Glutamatergic neuron (in vitro differentiated cells): ENCODE measurements at places on chromosomes 2 and 18. TPM values are rescaled to one million over a fixed set of nuclear protein-coding genes. Genes with fewer than 3 reads are reported as not detected.

DNA sequence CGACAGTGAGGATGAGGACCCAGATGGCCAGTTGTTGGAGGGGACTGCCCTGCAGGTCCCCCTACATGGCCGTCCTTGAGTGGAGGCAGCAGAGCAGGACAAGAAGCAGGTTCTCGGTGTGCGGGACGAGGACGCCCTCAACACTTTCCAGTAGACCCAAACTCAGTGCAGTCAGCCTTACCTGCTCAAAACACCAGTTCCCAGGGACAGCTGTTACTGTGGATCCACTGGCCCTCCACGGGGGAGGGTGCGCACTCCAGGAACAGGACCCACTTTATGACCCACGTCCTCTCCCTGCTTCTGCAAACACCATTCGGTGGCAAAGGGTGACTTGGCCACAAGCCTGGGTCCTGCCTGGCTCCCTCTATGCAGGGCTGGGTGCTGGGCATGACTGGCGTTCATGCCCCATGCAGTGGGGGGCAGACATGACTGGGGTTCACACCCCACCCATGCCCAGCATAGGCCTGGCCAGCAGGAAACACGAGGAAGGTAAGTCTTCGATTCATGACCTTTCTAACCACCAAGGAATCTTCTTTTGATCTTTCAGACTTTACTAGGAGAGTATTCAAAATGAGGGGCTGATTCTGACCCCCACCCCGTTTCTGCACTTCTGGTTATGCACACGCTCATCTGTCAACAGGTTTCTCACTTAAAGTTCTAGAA lies 233.7 kb downstream of the HDAC4 start:
- no peak overlapping the region for H3K27ac ChIP-seq
- peak; percentile 9 for DNase-seq
- peaks cover 11% of the 10 kb centered on the region for H3K36me3 ChIP-seq
- peaks cover 7% of the 10 kb centered on the region for H3K4me1 ChIP-seq

DNA sequence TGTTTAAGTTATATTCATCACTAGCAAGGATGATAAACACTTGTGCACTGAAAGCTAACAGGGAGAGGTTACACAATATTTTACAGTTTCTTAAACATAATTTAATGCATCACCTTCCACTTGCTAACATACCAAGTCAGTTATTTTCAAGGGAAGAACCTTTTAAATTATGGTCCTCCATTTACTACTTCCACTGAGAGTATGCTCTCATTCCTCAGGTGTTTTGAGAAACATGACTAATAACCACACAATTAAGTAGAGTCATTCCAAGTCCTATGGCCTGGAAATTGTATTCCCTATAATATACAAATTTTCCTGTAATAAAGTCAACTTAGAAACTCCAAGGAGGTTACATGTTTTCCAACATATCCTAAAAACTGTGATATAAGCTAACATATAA lies 152.3 kb upstream of the STON1 start:
- DNase-seq: no peak
- H3K27me3 ChIP-seq: no peaks in the 10 kb centered on the region
- no peak overlapping the region for H3K27ac ChIP-seq
- H3K4me3 ChIP-seq: no peak overlapping the region
- no peaks in the 10 kb centered on the region for H3K36me3 ChIP-seq

DNA sequence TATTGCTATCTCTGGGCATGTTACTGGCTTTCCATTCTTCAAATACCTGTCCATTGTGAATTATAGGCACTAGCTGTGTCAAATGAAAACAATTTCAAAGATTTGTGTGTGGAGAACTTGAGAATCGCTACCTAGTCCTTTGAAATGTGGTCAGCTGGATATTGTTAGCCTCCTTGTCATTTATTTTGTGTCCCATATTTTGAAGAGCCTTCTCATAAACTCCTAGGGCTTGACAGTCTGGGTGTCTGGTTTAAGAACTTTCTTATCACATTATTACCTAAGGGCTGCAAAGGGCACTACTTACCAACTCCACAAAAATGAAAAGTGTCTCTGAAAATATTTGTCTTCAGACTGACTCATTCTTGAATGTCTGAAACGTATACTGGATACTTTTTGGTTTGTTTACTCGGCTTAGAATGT lies 50.2 kb downstream of the COL4A3 start:
- no peak overlapping the region for H3K27ac ChIP-seq
- H3K4me1 ChIP-seq: no peaks in the 10 kb centered on the region
- DNase-seq: no peak
- no peaks in the 10 kb centered on the region for H3K36me3 ChIP-seq
- peaks cover 1% of the 10 kb centered on the region for H3K27me3 ChIP-seq
- no peak overlapping the region for H3K4me3 ChIP-seq

DNA sequence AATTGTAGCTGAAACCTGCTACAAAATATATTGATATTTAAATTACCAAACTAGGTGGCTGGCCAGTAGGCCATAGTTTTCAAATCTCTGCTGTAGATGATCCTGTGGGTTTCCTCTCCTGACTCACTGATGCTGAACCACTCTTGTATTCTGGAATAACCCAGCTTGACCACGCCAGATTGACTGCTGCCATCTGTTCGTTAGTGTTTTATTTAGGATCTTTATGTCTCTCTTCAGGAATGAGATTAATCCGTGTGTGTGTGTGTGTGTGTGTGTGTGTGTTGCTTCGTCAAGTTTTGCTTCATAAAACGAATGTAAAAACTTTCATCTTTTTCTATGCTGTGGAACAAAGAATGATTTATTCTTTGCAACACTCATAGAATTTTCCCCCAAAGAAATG lies 187.1 kb downstream of the DYSF start:
- peak overlapping the region; percentile 63 for H3K27ac ChIP-seq
- no peak for DNase-seq
- H3K4me3 ChIP-seq: no peak overlapping the region
- H3K4me1 ChIP-seq: peaks cover 13% of the 10 kb centered on the region
- H3K27me3 ChIP-seq: peaks cover 2% of the 10 kb centered on the region

DNA sequence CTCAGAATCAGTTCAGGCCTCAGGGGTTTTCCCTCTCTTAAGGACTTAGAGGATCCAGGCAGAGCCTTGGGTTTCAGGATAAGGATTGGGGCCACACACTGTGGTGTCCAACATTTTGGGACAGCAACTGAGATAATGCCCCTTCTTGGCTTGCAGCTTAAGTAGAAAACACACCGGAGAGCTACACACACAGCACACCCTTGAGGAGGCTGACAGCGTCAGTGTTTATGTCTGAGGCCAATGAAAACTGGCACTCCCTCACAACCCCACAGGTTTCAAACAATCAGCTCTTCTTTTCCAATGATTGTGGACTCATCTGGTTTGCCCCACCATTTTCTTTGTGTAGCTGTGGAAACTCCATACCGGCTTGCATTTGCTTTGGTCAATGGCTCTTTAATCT lies 257.7 kb downstream of the CDCA7 start:
- no peak overlapping the region for H3K4me3 ChIP-seq
- no peaks in the 10 kb centered on the region for H3K36me3 ChIP-seq
- no peaks in the 10 kb centered on the region for H3K27me3 ChIP-seq
- H3K4me1 ChIP-seq: no peaks in the 10 kb centered on the region

DNA sequence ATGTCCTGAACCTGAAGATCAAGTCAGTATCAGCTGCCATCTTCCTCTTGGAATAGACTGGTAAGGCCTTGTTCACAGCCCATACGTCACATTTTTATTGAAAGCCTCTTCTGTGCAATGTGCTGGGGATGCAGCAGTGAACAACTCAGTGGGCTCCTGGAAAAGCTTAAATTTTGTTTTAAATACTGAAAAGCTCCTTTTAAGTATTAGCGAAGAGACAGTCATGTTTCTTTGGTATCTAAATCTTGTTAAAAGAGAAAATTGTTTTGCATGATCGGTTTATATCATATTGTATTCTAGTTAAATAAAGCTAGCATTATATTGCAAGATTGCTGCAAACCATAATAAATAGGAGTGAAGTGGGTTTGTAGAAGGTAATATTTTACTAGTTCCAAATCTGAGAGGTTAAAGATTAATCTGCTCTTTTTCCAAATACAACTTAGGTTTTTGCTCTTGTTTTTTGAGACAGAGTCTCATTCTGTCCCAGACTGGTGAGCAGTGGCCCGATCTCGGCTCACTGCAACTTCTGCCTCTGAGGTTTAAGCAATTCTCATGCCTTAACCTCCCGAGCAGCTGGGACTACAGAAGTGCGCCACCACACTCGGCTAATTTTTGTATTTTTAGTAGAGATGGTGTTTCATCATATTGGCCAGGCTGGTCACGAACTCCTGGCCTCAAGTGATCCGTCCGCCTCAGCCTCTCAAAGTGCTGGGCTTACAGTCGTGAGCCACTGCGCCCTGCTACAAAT lies 1.6 kb upstream of the RMDN2 start:
- H3K4me3 ChIP-seq: no peak overlapping the region
- H3K27ac ChIP-seq: no peak overlapping the region

DNA sequence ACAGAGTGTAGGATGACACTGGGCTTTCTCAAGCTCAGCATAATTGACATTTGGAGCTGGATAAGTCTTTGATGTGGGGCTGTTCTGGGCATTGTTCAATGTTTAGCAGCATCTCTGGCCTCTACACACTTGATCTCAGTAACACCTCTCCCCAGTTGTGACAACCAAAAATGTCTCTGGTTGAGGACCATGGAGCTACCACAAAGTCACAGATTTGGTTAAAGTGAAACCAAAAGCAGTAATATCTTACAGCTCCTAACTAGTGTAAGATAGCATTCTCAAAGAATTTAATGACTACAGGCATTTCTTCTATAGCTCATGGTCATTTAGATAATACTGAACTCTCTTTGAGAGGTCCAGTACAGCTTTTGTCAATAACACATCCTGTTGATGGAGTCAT lies 23.4 kb upstream of the PAX3 start:
- peaks cover 14% of the 10 kb centered on the region for H3K27me3 ChIP-seq
- H3K4me1 ChIP-seq: peaks cover 19% of the 10 kb centered on the region
- no peak overlapping the region for H3K27ac ChIP-seq
- peak overlapping the region; percentile 61 for H3K4me3 ChIP-seq

GRCh38 chr2:224572338-224572737 lies 12.8 kb downstream of the CUL3 start:
- peak overlapping the region; percentile 79 for H3K27ac ChIP-seq
- H3K36me3 ChIP-seq: no peaks in the 10 kb centered on the region
- peak overlapping the region; percentile 56 for H3K4me3 ChIP-seq
- peaks cover 64% of the 10 kb centered on the region for H3K4me1 ChIP-seq

- no peak overlapping the region for H3K4me3 ChIP-seq
- no peak overlapping the region for H3K27ac ChIP-seq
- H3K4me1 ChIP-seq: no peaks in the 10 kb centered on the region
- H3K27me3 ChIP-seq: peaks cover 2% of the 10 kb centered on the region
- no peaks in the 10 kb centered on the region for H3K36me3 ChIP-seq
- no peak for DNase-seq
Observed at GRCh38 chr18:35406666-35407065, 29.5 kb upstream of the ZNF396 start.

DNA sequence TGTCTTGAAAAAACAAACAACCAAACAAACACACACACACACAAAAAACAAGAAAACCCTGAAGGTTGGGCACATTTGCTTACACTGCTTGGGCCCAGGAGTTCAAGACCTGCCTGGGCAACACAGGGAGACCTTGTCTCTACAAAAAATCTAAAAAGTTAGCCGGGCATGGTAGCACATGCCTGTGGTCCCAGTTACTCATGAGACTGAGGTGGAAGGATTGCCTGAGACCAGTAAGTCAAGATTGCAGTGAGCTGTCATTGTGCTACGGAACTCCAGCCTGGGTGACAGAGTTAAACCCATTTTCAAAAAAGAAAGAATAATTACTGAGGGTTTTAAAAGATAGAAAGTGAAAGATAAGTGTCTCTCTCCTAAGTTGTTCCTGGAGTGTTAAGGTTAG lies 103.4 kb downstream of the MBD5 start:
- no peaks in the 10 kb centered on the region for H3K27me3 ChIP-seq
- peaks cover 4% of the 10 kb centered on the region for H3K4me1 ChIP-seq
- no peak overlapping the region for H3K27ac ChIP-seq
- DNase-seq: no peak

DNA sequence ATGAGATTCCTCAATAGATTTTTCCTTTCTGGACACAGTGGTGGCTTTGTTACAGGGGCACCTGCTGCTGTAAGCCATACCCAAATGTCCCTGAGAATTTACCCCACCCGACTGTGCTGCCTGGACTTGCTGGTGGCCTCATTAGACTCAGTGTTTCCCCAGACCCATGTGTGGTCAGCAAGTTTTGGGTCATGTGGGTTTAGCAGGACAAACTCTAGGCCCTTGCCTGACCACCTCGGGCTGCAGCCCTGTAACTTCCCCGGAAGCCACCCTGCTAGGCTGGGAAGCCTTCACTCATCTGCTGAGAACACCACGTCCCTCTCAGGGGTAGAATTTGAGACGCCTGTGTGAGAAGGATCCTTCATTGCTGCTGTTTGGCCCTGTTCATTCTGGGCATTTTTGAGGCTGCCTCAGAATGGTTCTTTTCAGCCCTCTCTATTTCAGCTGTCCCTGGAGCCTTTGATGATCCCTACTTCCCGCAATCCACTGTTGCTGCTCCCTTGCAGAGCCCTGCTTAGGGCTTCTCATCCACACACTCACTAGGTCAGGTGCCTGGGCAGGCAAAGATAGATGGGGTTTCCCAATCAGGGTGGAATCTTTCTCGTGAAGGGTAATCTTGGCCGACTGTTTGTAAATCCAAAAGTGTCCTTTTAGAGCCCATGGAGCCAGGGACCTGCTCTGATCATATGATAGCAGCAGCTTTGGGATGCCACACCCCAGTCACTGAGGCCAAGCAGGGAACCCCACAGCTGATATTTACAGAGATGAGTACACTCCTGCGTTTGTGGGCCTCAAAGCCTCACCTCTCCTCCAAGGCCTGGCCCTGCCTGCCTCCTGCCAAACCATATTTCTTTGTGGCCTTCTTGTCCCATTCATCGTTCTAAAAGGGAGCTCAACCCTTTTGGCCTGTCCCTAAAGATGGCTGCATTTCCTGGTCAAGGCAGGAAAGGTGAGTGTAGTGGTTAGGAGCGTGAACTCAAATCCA lies 6.7 kb downstream of the EHD3 start:
- DNase-seq: no peak
- no peak overlapping the region for H3K27ac ChIP-seq
- no peaks in the 10 kb centered on the region for H3K27me3 ChIP-seq
- no peak overlapping the region for H3K4me3 ChIP-seq
- peaks cover 7% of the 10 kb centered on the region for H3K4me1 ChIP-seq

The DCDC2C gene
- total RNA-seq: not detected

The ABCG5 gene
- total RNA-seq: not detected

The CERS6 gene
- 143 TPM for total RNA-seq

The GRB14 gene
- total RNA-seq: 0.83 TPM
